ENCODE measurements at places on chromosomes 7 and 10.

DNA sequence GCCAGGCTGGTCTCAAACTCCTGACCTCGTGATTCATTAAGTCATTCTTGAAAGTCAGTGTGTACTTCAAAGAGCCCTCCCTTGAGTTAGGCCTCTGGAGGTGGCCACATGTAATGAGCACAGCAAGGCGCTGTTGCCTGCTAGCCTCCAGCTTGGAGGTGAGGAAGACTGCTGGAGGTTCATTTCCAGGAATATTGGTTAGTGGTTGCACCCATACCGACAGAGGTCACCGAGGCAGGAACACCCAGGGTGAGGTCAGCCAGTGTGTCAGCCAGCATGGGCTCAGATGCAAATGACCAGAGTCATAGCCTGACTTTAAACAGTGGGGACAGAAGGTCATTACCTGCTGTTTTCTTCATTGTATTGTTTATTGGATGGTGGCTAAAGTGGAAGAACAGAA lies 85.0 kb downstream of the PLPP4 start:
- DNase-seq, result peak; percentile 58

DNA sequence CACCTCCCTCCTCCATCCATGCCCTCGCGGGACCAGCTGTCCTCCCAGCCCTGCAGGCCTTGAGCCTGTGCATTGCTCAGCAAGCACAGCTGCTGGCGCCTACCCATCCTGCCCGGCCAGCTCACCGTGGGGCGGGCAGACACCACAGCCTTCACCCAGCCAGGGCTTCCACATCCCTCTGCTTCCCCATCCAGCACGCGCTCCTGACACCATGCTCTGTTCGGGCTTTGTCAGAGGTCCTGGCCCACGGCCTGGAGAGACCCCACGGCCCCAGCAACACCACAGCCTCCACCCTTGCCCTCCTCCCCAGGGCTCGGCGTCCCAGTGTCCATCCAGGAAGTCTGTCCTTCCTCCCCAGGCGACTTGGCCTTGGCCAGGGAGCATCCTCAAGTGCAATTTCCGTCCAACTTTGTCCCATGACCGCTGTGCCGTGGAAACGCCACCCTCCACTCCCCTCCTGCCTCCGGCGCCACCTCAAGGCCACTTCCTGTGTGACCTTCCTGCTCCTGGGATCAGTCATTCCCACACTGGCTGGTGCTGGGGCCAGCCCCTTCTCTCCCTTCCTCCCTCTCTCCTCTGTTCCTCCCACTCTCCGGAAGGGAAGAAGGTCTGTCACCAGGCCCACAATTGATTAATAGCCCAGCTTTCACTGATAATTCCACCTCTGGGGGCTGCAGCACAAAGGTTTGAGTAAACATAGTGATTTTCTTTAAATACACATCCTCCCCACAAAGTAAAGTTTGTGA lies 71.5 kb upstream of the SMNDC1 start:
- DNase-seq, result no peak

DNA sequence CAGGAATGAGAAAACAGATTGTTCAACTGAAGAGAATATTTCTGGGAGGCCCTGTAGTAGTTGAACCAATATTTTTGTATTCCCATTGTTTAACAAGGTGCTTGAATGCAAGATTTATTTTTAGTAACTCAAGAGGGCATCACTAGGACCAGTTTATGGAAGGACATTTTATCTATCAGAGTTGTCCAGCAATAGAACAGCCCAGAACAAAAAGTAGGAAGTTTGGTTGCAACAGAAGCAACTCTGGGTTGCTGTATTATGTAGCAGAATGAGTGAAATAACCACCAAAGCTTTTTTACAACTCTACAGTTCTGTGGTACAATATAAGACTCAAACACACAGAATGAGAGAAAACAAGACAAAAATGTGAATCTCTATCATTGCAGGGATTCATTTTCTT lies 34.7 kb downstream of the CPED1 start:
- DNase-seq, result no peak

DNA sequence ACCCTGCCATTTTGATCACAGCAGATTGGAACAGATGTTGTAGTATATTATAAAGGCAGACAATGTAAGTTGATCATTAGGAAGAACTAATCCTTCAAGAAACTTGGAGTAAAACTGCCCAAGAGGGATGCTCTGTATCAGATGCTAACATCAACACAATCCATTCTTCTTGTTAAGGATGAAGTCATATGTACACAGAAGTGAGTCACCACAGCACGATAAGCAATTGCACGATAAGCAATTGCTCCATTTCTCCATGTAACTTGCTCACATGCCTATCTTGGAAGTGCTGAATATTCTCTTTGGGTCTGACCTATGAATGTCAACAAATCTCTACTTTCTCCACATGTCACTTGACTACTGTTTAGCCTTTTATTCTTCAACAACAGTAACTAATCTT lies 41.5 kb upstream of the DMTF1 start:
- peak; percentile 2 for DNase-seq

- no peak for DNase-seq
These were observed 26.5 kb downstream of the ADRA2A start for GRCh38 chr10:111103196-111103840.

DNA sequence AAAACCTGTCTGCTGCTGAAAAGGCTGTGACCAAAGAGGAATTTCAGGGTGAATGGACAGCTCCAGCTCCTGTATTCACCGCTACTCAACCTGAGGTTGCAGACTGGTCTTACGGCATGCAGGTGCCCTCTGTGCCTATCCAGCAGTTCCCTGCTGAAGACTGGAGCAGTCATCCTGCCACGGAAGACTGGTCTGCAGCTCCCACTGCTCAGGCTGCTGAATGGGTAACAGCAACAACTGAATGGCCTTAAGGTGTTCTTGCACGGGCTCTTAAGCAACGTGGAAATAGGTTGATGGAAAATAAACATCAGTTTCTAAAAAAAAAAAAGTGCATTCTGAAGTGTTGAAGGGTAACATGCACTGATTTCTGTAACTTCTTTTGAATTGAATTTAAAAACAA lies 82.3 kb downstream of the DAGLB start:
- DNase-seq, result no peak

- DNase-seq, result no peak
These were observed 205.1 kb downstream of the EMX2 start for GRCh38 chr10:117747636-117748035.

- peak; percentile 57 for DNase-seq
These were observed 1.9 kb upstream of the ARL4A start for GRCh38 chr7:12685550-12685949.

DNA sequence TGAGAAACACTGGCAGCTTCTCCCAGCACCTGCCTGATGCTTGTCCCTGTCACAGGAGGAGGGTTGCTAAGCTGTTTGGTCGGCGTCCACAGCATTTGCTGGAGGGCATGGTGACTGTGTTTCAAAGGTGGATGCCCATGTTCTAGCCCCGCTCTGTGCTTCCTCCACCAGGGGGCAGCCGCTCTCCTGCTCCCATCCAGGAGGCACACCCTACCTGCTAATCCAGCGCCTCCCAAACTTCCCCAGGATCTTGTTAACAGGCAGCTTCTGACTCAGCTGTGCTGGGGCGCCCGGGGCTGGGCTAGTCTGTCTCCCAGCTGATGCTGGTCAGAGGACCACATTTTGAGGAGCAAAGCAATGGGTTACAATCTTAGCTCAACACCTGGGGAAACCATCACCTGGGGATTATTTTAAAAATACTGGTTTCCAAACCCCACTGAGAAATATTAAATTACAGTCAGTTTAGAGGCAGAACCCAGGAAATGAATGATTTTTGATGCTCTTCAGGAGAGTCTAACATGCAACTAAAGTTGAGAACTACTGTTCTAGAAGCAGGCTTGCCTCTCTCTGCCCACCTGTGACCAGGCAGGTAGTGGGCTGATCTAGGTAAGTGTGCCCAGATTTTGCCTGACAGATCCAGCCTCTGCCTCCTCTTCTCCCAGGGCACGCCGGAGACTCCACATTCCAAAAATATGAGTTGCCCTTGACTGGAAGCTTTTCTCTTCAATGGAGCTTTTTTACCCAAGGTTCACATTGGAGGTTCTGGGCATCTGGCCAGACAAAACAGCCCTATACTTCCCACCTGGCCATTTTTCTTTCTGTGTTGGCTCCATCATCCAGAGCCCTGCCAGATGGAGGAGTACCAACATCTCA lies 92.7 kb upstream of the GPR26 start:
- no peak for DNase-seq

DNA sequence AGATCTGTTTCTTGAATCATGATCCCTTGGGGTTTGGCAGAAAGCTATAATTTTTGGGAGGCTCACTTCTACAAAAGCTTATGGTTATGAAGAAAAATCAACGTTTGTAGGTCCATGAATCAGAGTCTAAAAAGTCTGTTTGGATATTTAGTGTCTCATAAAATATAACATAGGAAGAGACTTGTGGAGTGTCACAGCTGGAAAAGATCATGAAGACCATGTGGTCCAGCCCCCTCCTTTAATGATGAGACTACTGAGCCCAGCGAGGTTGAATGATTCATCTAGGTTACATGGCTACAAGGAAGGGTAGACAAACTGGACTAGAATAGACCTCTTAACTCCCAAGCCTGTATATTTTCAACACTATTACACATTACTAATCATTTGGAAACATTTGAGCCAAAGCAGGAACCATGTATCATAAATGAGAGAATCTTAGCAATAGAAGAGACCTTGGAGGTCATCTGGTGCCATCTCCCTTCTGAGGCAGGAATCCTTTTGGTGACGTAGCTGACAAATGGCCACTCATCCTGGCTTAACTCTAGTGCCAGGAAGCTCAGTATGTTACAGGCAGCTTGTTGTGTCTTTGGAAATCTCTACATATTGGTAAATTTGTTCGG lies 152.5 kb downstream of the CREB5 start:
- peak; percentile 56 for DNase-seq

DNA sequence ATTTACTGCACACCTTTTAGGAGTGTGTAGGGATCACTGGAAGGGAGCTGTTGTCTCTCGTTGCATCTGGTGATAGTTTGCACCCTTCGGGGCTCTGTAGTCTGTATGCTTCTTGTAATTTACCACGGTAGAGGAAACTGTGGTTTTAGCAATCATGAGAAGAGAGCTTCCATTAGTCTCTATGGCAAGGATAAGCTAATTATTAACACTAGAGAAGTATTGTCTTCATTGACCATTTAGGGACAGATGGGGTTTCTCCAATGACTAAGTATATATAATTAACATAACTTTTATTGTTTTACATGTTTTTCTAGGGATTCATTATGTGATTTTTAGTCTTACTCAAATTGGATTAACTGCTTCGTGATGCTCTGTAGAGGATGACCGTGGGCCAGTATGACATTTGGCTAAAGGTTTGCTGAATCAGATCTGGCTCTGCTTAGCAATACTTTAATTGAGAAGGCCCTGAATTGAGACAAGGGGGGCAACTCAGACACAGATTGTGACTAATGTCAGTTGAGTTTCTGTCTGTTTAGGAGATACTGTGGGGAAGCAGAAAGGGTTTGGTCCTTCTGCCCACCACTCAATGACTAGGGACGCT lies 8.7 kb downstream of the SLC18A2 start:
- no peak for DNase-seq

- DNase-seq, result no peak
These were observed 131.9 kb downstream of the JAZF1 start for GRCh38 chr7:28048694-28049093.

GRCh38 chr7:64993901-64994300 lies 3.1 kb upstream of the ZNF117 start:
- DNase-seq, result no peak

GRCh38 chr10:105769248-105770184 lies 1128.4 kb downstream of the SORCS3 start:
- DNase-seq, result no peak

- no peak for DNase-seq
These were observed 43.4 kb downstream of the RGS10 start for GRCh38 chr10:119498889-119499676.

- DNase-seq, result no peak
These were observed 52.9 kb downstream of the ERCC6 start for GRCh38 chr10:49486009-49486408.

DNA sequence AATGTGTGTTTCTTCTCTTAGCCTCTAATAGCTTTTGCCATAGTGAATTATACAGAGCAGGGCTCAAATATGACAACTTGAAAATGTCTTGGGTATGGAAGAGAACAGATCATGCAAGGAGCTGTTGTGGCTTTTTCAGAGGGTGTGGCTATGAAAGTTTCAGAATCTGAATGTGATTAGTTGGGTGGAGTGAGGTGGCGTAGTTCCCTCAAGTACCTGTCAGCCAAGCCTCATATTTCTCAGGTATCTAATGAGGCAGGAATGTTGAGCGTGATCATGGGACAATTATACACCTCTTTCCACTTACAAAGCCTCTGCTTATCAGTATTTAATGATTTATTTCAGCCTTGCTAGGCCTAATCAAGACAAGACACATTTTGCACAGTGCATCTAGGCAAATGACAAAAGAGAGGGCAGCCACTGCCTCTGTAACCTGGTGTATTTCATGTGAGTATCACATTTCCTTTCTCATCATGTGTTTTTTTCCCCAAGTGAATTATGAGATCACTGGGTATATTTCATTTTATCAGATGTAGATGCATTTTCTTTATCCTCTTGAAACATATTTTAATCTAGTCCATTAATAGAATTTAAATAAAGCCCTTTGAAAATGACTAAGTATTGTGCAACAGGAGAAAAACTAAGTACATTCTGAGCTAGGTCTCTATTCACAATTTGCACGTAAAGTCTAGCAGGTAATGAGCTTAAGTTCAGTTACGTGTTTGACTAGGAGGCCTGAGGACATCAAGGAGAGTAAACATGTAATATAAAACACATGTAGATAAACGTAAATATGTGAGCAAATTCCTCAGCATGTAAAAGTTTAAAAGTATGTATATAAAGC lies 644.4 kb upstream of the IGFBP3 start:
- no peak for DNase-seq

GRCh38 chr7:34048445-34048844 lies 143.1 kb downstream of the BMPER start:
- DNase-seq, result no peak

GRCh38 chr7:128773604-128774003 lies 2.0 kb downstream of the OPN1SW start:
- no peak for DNase-seq

GRCh38 chr10:6796231-6796630 lies 216.2 kb upstream of the PRKCQ start:
- no peak for DNase-seq

DNA sequence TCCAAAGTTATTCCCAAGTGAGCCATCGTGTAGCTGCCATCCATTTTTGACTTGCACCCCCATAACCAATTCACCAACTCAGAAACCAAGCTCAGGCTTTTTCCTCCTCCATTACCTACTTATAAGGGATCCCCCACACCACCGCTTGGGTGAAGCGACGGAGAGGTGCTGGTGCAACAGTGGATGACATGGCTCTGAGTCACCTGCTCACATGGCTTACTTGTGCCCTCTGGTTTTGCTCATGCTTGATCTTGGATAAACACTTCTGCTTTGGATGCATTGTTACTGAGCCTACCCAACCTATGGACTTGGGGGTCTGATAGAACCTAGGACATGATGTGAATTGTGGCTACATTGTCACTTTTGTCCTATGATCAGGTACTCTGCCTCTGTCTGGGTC lies 12.0 kb upstream of the AKR1B1 start:
- peak; percentile 58 for DNase-seq
